Osteoblast (primary cell): ENCODE measurements at places on chromosomes 5 and 9. TPM values are rescaled to one million over a fixed set of nuclear protein-coding genes. Genes with fewer than 3 reads are reported as not detected.

Gene TLE1
- 9.0 and 10.6 TPM in 2 replicates for total RNA-seq

DNA sequence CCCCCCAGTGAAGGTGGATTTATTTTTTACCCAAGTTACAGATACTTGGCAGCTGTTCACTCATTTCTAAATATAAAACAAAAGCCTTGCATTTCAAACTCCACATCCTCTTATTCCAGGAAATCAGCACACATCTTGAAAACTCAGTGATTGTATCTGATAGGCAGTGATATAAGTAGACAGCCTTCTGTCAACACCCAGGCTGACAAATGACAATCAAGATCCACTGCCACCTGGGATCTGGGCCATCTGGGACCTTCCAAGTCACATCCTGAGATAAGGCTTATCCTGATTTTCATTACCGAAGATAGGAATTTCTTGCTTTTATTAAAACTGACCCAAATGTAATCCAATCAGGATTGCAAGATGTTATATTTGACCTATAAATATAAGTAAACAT lies 201.3 kb upstream of the PUM3 start:
- no peak for DNase-seq
- no peaks in the 10 kb centered on the region for H3K27me3 ChIP-seq
- H3K4me1 ChIP-seq: no peaks in the 10 kb centered on the region

DNA sequence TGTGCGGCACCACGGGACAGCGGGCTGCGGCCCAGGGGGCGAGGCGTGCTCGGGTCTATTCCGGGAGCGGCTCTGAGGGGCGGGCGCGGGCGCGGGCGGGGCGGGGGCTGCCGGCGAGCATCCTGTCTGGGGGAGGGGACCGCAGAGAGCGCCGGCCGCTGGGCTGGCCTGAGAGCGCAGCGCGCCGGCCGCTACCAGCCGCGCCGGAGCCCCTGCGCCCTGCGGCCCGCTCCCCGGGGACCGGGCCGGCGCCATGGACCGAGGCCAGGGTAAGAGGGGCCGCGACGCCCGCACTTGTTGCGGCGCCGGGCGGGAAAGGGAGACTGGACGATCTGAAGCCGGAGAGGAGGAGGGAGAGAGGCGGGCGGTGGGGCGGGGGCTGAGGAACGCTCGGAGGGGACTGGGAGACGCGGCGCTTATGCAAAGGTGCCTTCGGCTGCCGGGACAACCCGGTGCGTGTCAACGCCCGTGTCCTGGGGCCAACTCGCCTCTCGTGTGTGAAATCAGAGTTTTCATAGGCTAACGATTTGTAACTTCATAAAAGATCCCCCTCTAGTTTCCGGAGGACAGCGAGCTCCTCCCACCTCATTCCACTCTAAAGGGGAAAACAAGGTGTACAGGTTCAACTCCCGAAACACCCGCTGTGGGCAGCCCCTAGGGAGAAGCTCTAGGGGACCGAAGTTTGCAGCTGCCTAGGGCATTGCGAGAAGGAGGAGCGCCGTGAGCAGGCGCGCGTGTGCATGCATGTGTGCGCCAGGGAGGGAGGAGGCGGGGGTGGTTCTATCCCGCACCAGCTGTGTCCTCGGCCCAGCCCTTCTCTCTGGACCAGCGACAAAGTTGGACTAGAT lies at the start of gene AFAP1L1:
TSS of gene AFAP1L1 (plus strand) at position 144 of the 848 bp plus-strand sequence. CDS start at position 254, 110 bp downstream.
- peak; percentile 94 for DNase-seq
- H3K36me3 ChIP-seq: no peaks in the 10 kb centered on the region
- peak within 1 kb of the TSS; percentile 74 for H3K4me3 ChIP-seq
- H3K4me1 ChIP-seq: peaks cover 11% of the 10 kb centered on the region
- H3K27me3 ChIP-seq: peaks cover 10% of the 10 kb centered on the region
- no peak within 1 kb of the TSS for H3K27ac ChIP-seq

GRCh38 chr9:117290306-117290840 lies 124.5 kb downstream of the ASTN2 start:
- no peak for DNase-seq
- H3K27me3 ChIP-seq: no peaks in the 10 kb centered on the region
- no peak overlapping the region for H3K4me3 ChIP-seq
- H3K27ac ChIP-seq: no peak overlapping the region

DNA sequence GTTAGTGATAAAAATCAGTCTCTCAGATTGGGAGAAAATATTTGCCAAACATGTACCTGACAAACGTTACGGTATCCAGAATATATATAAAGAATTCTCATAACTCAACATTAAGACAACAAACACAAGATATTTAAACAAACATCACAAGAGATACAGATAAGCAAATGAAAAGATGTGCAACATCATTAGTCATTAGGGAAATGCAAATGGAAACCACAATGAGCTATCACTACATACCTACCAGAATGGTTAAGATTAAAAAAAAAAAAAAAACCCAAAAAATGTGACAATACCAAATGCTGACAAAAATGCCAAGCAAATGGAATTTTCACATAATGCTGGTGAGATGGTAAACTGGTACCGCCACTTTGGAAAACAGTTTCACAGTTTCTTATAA lies 15.4 kb downstream of the CERT1 start:
- no peaks in the 10 kb centered on the region for H3K27me3 ChIP-seq
- no peak overlapping the region for H3K4me3 ChIP-seq
- peaks cover 7% of the 10 kb centered on the region for H3K36me3 ChIP-seq
- no peak for DNase-seq
- no peak overlapping the region for H3K27ac ChIP-seq
